ENCODE measurements at places on chromosomes 11 and 22.

DNA sequence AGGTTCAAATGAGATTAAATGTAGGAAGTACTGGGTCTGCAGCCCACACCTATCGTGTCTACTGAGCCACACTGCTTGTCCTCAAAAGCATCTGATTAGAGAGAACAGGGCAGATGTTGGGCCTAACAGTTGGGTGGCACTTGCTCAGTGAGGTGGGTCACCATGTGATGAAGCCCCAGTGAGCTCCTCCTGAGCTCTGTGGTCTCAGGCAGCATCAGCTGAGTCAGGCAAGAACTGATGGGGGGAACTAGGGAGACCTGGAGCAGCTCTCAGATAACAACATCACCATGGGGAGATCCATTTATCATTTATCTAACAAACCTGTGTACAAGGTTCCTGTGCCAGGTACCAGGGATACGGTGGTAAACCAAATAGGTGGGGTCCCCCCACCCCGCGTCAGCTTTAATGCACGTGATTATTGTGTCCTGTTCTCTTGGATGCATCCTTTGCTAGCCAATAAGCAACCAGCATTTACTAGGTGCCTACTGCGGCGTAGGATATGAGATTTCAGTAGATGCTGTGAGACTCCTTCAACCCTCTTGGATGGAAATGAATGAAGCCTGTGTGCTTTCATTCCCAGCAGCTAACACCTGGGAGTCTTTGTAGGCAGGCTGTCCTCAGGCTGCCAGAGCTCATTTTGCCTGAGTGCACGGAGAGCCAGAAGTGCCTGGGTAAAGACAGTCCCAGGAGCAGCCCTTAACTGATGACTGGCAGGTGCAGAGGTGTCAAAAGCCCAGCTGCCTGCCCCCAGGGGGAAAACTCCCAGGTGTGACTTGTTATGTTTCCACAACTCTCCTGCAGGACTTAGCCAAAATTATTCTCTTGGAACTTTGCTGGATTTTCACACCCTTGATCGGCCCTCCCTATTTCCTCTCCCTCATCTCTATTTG is 73.6 kb upstream of the NARS2 start:
- no peak for DNase-seq

DNA sequence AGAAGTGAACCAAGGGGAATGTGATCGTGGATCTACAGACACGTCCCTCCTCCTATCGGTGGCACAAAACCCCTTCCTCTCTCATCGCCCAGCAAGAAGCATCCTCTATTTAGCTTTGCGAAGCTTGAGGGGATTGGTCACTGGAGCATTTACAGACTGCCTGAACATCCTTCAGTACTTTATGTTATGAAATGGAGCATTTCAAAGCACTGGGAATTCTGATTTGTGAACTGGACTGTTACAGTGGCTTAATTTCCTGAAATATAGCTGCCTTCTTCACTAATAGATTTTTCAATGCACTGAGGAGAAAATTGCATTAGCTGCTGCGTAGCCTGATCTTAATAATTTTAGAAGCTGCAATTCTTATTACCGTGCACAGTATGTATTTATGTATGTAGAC is 344.5 kb downstream of the LARGE1 start:
- DNase-seq, result no peak

DNA sequence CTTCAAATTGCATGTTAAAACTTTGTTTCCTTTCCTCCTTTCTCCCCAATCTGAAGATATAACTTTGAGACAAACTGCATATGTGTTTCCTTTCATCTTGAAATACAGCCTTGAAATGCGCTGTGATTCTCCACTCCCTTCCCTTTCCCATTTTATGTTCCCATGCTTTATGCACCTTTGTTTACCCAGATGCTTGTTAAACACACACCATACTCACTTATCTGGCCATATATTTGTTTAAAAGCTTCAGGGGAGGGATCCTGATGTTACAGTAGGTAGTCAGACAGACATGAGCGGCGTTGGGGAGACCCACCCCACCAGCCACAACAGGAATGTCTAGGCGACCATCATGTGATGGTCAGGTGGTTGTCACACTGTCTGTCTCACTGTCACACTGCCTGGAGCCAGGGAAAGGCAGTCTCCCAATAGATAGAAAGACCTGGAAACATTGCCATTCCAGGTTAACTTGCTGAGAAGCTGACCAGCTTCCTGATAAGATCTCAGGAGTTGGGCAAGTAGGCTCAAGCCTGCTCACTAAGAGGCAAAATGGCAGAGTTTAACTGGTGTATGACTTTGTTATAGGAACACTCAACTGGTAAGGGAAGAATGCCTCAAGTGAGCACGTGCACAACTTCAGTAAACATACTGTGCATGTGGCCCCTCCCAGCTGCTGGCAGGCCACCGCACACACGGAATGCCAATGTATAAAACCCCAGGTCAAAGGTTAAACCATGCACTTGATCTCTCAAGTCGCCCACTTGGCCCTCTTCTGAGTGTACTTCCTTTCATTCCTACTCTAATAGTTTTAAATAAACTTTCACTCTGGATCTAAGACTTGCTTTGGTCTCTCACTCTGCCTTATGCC is 23.5 kb upstream of the MSANTD2 start:
- no peak for DNase-seq

GRCh38 chr11:111554532-111554931 is 14.0 kb downstream of the LAYN start:
- DNase-seq, result no peak

DNA sequence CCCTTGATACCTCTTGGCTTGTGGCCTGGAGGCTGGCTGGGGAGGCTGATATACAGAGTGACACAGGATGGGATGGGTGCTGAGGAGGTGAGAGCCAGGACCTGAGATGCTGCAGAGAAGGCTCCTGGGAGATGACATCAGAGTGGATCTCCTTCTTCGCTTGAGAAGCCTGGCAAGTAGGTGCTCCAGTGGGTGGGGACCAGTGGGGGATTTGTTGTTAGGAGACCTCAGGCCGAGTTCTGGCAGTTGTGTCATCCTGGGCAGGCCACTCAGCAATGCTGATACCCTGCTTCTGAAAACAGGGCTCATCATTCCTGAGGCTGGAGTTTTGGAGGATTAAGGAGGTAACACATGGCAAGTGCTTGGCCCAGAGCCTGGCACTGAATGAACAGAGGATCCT is 1.9 kb upstream of the NDUFV1 start:
- no peak for DNase-seq

DNA sequence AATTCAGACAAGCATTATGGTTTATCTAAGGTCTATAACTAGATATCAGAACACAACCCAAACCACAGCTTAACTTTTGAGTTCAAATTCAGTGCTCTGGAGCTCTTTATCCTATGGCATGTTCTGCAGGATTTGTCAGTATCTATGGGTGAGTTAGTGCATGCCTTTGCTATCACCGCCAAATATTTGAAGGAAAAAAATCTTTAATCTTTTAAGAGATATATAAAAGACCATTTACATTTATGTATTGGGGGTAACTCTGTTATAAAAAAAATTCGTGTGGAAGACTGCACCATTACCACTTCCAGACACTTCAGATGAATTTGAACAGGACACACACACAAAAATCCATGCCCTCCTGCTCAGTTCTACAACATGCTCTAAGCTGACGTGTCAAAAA is 313.5 kb upstream of the CHORDC1 start:
- DNase-seq, result no peak

GRCh38 chr11:121595717-121596161 is 143.0 kb upstream of the SORL1-AS1 start:
- DNase-seq, result no peak

DNA sequence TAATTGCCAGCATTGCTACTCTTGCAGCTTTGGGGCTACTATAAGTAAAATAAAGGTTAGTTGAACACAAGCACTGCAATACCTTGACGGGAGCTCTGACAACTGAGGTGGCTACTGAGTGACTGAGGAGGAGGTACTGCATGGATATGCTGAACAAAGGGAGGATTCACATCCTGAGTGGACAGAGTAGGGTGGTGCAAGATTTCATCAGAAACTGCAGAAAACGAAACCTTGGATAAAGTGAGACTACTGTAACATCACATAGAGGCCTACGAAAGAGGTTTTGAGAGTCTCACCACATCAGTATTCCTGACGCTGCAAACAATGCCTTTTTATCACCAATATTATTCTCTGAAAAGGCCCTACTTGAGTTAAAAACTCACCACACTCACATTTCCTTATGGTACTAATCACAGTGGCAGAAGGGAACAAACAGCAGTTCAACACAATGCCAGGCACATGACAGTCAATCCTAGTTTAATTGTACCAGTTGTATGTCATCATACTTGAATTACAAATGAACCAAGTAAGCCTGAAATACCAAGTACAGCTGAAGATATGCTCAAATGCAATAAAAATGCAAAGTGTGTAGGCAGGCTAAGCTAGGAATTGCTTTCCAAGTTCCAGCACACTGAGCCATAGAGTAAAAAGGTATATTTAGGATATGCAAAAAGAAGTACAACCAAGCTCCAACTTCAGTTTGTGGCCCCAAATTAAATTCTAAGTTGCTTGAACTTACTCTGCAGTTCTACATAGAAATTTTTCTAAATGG is 4.0 kb upstream of the GPR83 start:
- DNase-seq, result no peak

DNA sequence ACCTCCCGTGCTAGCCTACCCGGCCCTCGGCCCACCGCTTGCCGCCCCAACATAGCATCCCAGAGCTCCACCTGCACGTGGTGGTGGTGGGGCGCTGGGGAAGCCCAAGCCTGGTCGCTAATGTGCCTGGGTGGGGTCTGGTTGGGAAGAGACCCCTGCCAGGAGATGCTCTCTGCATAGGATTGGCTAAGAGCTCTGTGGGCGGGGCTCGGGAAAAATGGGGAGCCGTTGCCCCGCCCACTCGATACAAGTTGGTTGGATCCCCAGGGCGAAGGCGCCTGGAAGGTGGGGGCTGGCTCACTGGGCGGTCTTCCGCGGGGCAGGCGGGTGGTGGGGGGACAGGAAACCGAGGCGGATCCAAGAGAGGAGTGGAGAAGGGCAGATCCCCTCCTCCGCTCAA is 7.6 kb downstream of the LRRC10B start:
- DNase-seq, result no peak

- DNase-seq, result no peak
Measured at GRCh38 chr11:73271936-73272679, at the start of gene P2RY6. Gene P2RY6, plus strand, starts transcription at chr11:73272338. Its CDS starts 24,181 bp downstream, at chr11:73296519.

DNA sequence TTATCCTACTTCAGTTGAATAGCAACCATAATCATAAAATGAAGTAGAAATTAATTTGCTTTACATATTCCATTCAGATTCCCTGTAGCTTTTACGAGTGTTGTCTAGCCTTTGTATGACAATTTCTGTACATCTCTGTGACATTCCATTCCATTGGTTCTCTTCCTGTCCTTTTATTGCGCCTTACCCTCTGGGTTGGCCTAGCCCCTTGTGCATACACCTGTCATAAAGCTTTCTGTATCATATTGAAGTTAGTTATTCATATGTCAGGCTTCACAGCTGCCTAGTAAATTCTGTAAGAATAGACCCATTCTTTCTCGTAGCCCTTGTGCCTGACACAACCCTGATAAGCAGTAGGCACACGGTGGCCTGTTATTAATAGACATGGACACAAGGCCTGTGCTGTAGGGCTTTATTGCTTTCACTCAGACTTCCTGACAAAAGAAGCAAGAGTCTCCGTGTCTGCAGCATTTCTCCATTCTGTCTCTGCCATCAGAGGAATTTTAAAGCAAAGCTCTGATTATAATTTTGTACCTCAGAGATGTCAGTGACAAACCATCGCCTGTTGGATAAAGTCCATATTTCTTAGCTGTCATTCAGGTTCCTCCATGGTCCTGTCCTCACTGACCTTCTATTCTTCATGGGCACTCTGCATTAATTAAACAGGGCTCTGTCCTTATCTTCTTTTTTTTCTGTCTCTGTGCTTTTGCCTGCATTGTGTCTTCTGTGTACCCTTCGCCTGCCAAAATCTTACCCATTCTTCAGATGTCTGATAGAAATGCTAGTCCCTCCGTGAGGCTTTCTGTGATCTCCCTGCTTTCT is 49.4 kb downstream of the BID start:
- DNase-seq, result no peak

DNA sequence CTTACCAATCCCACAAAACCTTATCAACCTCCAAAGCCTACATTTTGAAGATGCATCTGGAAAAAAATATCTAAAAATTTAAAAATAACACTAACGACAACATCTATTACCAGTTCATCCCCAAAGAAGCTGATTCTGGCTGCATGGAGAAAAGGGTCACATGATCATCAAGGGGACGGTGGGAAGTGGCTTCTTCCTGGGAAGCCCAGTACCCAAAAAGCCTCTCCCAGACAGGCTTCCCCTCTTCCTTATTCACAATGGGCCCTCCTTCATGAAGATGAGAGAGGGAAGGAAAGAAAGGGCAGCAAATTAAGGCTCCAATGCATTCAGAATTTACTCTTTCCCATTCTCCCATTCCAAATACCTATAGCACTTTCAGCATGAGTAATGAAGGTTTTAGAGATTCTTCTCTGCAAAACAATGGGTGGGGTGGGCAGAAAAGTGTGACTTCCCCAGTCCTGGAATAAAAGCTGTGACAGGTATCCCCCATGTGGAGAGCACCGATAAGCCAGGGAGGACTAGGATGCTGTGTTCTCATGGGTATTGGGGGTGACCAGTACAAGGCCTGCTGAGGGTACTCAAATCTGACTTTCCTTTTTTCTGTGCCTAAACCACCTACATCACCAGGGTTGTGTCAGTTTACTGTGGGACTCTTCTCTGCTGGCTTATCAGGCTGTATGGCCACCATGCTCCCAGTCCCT is 88.2 kb downstream of the SIK3 start:
- DNase-seq, result no peak

DNA sequence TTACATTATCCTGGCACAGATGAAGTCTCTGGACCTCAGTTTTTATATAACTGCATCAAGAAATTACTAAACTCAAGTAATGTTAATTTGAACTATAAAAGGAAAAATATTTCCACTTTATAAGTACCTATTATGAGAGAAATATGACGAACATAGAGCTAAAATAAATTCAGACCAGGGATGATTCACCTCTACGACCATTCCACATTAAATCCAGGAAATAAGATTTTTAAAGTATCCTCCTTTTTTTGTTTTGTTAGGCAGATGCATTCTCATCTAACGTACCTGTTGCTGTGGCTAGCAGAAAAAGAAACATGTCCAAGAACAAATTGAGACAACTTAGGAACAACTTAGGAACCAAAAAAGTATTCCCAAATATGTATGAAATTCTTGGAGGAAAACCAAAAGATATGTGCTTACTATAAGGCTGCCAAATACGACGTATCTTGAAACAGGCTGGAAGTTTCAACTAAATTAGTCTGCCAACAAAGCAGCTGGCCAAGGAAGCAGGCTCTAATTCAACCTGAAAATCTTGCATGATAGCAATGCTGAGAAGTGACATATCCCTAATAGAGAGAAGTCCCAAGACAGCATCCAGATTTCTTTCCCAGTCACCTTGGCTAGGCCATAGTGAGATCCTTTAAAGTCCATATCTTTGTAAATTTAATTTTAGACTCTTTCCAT is 15.7 kb downstream of the SPTY2D1 start:
- DNase-seq, result no peak
